ENCODE measurements at places on chromosomes 1 and 21.

GRCh38 chr1:214022229-214022791 is 34.5 kb downstream of the PROX1 start:
- no peak for DNase-seq

GRCh38 chr1:75198761-75199160 is 64.6 kb downstream of the LHX8 start:
- no peak for DNase-seq

DNA sequence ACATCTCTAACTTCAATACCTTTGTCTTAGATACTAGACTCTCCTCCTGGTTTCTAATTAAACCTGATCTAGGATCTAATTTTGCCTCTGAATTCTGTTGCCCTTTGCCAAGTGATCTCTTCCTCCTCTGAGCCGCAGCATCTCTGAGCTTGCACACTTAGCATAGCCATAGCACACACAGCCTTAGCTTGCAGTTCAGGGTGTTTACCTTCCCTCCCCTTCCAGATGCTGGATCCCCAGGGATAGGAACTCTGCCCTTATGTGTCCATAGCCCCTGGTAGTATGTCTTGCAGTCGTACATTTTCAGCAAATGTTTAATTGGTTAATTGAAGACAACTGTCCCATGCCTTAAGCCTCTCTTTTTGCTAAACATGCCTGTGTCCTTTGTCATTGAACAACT is 30.3 kb downstream of the SELL start:
- DNase-seq: no peak

DNA sequence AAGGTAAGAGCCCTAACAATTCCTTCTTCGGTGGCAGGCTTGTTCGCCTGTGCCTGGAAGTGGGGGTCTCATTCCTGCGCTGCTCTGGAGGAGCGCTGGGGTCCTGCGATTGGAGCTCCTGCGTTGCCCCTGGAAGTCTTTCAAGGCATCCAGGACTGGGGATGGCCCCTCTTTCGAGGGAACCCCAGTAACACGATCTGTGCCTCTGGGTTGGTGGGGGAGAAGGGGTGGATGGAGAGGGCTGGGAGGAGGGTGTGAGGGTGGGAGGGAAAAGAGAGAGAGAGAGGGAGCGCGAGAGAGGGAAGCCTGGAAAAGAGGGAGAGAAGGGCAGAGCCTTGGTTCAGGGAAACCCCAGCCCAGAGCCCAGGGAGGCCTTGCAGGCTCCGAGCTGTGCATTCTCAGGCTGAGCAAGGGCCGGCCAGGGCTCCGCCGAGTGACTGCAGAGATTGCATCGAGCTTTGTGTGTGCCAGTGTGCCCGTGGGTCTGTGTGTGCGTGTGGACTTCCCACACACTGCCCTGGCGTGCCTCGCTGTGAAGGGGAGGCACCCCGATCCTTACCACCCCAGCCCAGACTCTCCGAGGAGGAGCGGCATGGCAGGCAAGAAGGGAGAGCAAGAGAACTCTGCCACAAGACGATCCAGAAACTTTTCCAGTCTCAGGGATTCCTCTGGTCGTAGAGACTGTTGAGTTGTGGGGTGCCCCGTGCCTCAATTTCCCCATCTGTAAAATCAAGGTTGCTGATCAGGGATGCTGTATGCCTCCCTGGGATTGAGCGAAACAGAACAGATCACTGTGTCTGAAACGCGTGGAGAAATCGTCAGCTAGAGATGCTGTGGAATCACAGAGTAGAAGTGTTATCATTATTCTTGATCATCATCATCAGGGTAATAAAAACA is 619 bp downstream of the BCL9 start:
- DNase-seq: no peak

DNA sequence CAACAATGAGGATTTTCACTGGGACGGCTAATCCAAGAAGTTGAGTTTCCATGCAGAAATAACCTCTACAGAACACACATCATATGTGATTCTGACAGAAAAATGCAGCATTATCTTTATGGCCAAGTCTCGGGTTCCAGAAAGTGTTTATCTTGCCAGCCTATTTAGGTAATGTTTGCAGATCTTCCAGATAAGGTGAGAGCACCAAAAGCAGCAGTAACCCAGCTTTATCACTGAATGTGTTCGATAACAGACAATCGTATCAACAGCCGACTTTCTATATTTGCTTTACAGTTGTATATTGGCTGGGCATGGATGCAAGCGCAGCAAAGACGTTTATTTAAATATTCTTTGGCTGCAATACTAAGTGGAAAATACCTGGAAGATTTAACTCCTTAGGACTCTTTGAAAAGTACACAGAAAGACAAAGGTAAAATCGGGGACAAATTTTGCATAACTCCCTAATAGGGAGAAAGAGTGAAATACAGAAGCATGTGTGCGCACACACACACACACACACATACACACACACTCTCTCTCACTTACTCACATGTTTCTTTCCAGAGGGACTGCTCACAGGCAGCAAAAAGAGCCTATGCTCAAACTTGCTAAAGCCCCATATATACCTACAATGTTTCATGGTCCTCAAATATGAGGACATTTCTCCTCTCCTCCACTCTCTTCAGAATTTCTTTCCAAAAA is 3.0 kb upstream of the CTSK start:
- DNase-seq: no peak

GRCh38 chr1:86825319-86825718 is 88.6 kb downstream of the SELENOF start:
- DNase-seq: no peak

DNA sequence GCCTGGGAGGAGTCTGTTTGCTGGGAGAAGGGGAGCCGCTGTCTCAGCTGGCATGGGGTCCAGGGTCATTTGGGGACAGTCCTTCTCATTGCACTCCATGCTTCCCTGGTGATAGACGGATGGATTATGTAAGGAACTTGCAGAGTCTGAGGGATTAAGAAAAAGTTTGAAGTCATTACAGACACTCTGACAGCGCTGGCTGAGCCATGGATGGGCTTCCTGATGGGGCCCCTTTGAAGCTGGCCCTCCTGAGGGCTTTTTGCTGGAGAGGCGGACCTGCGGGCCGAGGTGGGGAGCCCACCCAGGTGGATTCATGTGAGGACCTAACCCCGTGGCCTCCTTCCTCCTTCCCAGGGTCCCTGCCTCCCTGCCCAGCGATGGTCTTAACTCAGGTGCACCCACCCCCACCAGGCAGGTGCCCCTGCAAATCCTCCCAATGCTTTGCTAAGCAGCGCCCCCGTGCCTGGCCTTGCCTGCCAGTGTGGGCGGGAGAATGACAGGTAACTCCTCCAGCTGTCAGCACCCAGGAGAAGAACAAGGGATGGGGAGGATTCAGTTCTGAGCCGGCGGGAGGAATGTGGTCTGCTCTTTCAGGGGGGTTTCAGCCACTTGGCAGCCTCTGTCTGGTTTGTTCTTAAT is 24.2 kb upstream of the C1orf174 start:
- DNase-seq: no peak

GRCh38 chr1:91541918-91542533 is 41.4 kb downstream of the CDC7 start:
- no peak for DNase-seq

DNA sequence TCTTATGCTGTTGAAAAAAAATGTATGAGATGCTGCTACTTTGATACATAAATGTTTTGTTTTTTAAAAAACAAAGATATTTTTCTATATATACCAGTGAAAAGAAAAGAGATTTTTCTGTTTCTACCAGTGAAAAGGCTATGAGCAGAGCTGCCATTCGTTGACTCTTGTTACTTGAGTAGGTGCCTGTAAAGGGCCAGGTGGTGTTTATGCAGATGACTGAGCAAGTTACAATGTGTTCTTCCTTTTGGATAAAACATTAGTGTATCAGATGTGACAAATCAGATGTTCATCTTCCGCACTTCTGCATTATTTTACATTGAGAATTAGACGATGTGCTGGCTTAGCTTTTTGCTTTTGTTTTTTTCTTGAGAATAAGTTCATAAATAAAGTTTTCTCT is 45.4 kb downstream of the BARHL2 start:
- no peak for DNase-seq

GRCh38 chr1:51734896-51735745 is 118.2 kb downstream of the OSBPL9 start:
- DNase-seq: no peak

DNA sequence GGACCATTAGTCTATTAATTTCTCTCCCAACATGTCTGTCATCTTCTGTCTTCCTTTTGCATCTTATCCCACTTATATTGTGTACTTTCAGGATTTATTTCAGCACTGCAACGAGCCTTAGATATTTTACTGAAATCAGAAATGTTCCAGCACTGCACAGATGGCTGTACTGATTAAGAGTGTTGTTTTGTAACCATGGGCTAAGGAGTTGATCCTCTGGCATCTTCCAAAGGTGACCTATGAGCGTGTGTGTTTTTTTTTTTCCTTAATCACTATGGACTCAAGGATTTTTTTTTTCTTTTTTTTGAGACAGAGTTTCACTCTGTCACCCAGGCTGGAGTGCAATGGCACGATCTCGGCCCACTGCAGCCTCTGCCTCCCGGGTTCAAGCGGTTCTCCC is 7.1 kb upstream of the DDX59 start:
- DNase-seq: no peak

DNA sequence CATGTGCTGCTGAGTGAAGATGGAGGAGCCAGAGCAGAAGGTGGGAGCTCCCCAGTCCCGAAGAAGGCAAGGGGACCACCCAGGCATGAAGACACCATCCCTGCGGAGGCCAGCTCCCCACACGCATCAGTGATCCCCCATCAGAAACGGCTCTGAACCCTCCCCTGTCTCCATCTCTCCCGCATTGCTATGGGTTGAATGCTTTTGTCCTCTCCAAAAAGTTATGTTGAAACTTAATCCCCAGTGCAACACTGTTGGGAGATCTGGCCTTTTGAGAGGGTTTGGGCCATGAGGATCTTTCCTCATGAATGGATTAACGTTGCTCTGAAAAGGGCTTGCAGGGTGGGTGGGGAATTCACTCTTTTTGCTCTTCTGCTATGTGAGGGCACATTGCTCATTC is 147.6 kb downstream of the AJAP1 start:
- DNase-seq: no peak

DNA sequence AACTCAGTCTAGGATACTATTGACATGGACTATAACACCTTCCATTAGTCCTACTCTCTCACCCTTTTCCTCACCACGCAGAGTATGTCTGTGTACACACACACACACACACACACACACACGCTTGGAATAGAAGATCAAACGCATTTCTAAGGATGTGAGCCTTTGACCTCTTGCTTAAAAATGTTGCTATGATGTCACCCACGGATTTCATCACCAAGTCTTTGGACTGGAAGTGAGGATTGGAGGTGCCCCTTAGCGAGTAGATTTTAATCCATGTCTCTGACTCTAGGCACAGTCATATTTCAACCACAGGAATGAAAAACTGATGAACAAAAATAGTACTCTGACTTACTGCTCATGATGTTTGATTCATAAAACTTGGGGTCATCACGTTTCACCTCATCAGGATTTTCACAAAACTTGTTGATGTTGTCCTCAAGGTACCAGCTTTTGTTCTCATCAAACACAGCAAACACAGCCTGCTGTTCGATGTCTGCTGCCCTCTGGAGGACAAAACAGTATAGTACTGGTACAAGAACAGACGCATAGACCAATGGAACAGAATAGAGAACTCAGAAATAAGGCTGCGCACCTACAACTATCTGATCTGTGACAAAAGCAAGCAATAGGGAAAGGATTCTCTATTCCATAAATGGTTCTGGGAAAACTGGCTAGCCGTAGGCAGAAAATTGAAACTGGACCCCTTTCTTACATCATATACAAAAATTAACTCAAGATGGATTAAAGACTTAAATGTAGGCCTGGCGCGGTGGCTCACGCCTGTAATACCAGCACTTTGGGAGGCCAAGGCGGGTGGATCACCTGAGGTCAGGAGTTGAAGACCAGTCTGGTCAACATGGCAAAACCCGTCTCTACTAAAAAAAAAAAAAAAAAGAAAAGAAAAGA is 39.9 kb downstream of the F5 start:
- no peak for DNase-seq

GRCh38 chr1:206583707-206584648 is 28.3 kb downstream of the EIF2D start:
- peak; percentile 83 for DNase-seq

- no peak for DNase-seq
These were observed 884.4 kb downstream of the KCNT2 start for GRCh38 chr1:195723796-195724194.

DNA sequence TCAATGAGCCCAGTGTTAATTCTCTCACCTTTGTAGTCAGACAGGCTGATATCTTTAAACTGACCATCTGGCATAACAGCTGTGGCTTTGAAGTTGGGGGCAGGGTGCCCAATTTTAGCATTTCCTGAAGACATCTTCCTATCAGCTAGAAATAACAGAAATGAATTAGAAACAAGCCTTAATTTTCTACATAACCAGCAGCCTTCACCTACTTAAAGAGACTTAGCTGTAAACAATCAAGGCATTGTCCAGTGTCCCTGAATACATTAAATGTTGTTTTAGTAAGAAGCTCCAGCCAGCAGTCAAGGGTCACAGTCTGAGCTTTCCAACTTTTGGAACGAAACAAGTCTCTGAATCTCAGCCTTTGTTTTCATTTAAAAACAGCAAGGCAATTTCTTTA is 2.8 kb downstream of the PRDX1 start:
- DNase-seq: no peak

GRCh38 chr21:38922474-38923235 is 116.9 kb downstream of the ETS2 start:
- no peak for DNase-seq

DNA sequence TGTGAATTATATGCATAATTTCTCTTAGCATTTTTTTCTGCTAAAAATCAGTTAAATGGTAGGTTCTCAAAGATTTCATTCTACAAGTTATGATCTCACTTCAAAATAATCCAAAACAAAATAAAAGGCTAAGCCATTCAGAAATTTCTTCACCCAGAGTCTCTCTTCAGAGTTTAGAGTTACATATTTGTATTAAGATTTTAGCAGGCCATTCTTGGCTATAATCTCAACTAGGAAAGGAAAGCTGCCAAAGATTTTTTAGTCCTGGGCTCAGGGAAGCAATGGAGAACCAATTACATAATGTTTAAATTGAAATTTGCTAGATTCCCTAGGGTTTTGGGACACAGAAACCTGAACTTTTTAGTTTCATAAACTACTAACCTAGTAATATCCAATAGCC is 245.0 kb downstream of the USH2A start:
- DNase-seq: no peak

DNA sequence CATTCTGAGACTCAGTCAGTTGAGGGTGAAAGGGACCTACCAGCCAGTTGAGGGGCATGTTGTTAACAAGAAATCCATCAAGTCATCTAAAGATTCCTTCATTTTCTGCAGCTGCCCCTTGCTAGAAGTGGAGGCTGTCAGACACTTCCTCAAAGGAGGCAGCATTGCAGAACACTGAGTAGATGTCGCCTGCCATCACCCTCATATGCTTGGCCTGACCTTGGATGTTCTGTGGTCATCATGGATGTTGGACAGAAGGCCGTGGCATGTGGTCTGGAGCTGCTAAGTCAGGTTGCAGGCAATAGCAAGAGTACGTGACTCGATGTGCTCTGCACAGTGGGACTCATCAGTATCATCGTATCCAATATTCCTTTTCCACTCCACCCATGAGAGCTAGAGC is 70.6 kb downstream of the GATAD2B start:
- DNase-seq: no peak

GRCh38 chr1:90236493-90236892 is 241.6 kb downstream of the ZNF326 start:
- no peak for DNase-seq
